MV-4-11 (cell line): ENCODE measurements at places on chromosomes 16 and 17.

- no peak for DNase-seq
Observed at GRCh38 chr16:86477642-86478041, 32.7 kb upstream of the FOXF1 start.

DNA sequence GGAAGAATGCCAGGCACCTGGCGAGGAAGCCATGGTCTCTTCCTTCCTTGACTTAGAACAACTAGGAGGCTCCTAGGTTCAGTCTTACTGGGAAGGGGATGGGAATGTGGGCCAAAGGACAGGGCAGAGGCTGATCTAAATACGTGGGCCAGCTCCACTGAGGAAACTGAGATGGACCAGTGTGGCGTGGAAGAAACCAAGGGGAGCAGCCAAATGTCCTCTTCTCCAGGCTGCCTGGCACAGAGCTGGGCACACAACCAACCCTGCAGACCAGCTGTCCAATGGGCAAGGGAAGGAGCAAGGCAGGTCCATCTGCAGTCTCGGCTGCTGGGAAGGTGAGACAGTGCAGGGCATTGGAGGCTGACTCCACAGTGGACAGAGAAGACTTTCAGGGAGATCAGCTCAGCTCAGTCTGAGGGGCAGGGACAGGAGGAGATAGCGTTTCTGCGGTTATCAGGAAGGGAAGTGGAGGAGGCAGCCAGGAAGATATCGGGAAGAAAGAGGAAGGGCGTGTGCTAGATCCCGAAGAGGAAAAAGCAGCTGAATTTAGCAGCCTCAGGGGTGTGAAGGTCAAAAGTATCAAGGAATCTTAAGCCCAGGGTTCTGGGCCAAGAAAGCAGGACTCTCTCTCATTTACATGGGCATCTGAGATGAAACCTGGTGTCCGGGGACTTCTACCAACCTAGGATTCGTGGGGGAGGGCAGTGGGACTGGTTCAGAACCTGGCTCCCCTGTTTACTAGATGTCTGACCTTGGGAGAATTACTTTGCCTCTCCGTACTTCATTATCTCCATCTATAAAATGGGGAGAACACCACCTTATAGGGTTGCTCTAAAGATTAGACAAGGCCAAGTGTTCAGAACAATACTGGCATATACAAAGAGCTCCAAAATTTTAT is 1.8 kb downstream of the KIFC3 start:
- peak; percentile 0 for DNase-seq

DNA sequence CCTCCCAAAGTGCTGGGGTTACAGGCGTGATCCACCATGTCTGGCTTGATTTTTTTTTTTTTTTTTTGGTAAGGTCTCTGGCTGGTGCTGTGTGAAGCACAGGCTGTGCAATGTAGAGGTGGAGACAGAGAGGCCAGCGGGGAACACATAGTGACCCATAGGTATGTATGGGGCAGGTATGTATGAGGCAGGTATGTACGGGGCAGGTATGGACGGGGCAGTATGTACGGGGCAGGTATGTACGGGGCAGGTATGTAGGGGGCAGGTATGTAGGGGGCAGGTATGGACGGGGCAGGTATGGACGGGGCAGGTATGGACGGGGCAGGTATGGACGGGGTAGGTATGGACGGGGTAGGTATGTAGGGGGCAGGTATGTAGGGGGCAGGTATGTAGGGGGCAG is 5.0 kb downstream of the RPL3L start:
- no peak for DNase-seq

GRCh38 chr16:84806256-84806889 is 13.4 kb upstream of the CRISPLD2 start:
- DNase-seq = peak; percentile 97

DNA sequence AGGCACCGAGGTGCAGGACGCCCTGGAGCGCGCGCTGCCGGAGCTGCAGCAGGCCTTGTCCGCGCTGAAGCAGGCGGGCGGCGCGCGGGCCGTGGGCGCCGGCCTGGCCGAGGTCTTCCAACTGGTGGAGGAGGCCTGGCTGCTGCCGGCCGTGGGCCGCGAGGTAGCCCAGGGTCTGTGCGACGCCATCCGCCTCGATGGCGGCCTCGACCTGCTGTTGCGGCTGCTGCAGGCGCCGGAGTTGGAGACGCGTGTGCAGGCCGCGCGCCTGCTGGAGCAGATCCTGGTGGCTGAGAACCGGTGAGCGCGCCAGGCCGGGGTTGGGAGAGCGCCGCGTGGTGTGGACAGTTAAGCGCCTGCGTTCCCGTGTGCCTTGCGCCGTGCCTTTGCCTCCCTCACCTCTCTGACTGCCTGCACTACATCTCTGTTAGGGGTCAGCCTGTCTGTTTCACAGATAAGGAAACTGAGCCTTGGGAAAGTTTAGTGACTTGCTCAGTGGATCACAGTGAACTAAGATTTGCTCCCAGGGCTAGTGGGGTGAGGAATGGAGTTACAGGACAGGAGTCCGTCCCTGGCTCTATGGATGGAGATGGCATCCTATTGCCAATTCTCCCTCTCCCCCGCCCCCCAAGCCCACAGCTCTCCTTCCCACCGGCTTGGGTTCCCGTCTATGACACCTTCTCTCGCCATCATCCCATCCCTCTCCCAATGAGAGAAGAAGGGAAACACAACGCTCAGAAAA is 880 bp downstream of the SARM1 start:
- no peak for DNase-seq

GRCh38 chr16:57577691-57578224 is 35.3 kb downstream of the ADGRG5 start:
- DNase-seq = peak; percentile 45

GRCh38 chr17:63173903-63174302 is 207.9 kb downstream of the TANC2 start:
- no peak for DNase-seq

DNA sequence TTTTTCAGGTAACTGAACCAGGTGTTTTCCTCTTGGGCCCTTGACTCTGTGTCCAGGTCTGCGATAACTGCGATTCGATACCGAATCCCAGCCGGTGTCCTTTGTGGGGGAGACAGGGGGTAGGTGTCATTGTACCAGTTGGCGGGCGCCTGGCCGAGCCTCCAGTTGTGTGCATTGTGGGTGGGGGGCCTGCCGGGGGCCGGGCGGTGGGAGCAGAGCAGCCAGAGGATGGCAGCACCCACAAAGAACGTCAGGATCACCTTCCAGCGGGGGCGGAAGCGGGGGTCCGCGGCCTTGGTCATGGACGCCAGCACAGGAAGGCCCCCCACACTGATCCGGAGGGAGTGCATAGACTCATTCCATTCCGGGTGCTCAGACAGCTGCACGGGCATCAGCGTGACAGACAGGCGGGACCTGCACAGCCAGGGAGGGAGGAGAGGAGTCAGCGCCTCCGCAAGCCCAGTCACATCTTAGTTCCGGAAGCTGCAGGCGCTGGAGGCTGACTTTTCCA is 12.3 kb downstream of the CANT1 start:
- no peak for DNase-seq

DNA sequence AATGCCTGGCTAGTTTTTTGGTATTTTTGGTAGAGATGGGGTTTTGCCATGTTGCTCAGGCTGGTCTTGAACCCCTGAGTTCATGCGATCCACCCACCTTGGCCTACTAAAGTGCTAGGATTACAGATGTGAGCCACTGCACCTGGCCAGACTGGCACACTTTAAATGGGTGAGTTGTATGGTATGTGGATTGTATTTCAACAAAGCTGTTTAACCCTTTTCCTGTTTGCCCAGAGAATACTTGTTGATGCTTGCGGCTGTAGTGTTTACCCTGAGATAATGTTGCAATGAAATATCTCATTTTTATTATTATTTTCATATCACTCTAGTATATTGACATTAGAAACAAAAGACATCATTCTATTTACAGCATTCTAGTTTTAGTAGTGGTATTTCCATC is 17.1 kb upstream of the TMEM94 start:
- DNase-seq = no peak

DNA sequence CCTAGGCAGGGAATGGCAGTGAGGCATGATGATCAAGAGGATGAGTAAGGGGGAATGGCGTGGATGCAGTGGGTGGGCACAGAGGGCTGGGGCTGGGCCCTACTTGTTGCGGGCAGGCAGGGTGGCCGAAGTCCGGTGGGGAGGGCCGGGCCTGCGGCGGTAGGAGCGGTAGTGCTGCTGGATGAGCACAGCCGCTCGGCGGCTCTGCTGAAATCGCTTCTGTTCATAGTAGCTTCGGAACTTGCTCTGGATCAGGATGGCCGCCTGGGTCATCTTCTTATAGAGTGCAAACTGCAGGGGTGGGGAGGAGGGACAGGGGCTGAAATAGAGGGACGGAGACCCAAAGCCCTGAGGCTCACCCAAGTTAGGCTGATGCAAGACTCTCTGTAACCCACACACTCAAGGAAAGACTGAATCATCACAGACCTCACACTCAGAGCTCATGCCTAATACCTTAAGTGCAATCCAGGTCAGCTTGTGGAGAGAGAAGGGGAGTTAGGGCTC is 1.5 kb upstream of the SPAG7 start:
- DNase-seq = peak; percentile 85

- DNase-seq = no peak
Observed at GRCh38 chr17:50276588-50277356, 2.5 kb downstream of the TMEM92 start.

- DNase-seq = peak; percentile 59
Observed at GRCh38 chr16:70508752-70509151, 14.6 kb downstream of the COG4 start.

DNA sequence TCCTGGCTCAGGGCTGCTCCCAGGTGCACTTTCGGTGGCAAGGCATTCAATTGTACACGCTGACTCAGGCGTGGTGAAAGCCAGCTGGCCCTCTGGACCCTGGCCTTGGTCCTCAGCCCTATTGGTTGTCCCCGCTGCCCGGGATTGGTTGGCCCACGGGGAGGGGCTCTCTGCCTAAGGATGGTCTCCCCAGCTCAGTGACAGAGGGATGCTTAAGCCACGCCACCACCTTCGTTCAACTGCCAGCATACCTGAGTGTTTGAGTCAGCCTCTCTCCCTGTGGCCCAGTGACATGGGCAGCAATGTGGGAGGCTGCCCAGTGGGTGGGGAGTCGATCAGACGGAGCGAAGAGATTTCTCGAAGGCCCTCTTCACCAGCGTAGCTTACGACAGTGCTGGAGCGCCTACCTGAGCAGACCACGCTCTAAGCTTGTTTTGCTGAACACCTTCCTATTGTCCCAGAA is 30.3 kb downstream of the IRF8 start:
- DNase-seq = no peak

- DNase-seq = no peak
Observed at GRCh38 chr17:265718-266117, 84.3 kb upstream of the DOC2B start.

GRCh38 chr17:32112416-32112815 is 29.9 kb upstream of the RHOT1 start:
- DNase-seq = no peak

DNA sequence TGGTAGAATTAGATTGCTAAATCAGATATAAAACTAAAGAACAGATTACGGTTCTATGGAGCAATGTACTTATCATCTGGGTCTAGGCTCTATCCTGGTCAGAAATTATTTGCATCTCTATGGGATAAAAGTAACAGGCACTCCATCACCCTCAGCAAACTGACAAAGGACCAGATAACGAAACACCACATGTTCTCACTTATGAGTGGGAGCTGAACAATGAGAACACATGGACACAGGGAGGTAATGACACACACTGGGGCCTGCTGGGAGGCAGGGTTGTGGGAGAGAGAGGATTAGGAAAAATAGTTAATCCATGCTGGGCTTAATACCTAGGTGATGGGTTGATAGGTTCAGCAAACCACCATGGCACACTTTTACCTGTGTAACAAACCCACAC is 61.9 kb downstream of the MPHOSPH6 start:
- DNase-seq = no peak

- no peak for DNase-seq
Observed at GRCh38 chr16:11038777-11039176, 94.4 kb downstream of the CLEC16A start.

DNA sequence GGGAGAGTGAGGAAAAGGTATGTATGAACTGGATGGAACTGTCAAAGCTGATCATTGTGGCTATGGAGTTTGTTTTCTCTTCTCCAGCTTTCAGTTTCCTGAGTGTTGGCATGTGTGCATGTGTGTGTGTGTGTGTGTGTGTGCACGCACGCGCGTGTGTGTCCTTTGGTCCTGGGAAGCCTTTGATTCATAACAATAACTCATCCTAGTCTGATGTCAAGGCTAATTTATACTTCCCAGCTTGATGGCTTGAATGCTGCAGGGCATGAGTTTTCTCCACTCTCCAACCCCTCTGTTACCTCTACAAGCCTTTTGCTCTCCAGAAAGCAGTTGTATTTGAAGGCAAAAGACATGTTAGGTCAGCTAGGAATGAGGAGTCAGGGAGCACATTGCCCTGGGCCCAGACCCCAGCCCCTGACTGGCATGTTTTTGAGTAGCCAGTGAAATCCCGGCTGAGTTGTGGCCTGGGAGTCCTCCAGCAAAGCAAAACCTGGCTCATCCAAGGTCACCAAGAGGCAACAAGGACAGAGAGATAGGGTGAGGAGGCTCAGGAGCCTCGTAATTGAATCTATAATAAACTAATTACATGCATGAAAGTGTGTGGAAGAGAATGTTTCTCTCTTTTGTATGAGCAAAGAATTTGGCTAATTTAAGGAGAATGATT is 8.9 kb upstream of the CDC42EP4 start:
- DNase-seq = no peak
